ENCODE measurements at places on chromosomes 12 and 14. TPM values are rescaled to one million over a fixed set of nuclear protein-coding genes. Genes with fewer than 3 reads are reported as not detected.

- no peak for DNase-seq
- H3K27me3 ChIP-seq, result no peaks in the 10 kb centered on the region
- peak overlapping the region; percentile 56 for H3K27ac ChIP-seq
Observed at GRCh38 chr14:89317051-89317691, 99.9 kb downstream of the FOXN3 start.

- peaks cover 3% of the 10 kb centered on the region for H3K27me3 ChIP-seq
- no peak overlapping the region for H3K4me3 ChIP-seq
- H3K4me1 ChIP-seq, result no peaks in the 10 kb centered on the region
- no peak for DNase-seq
- no peak overlapping the region for H3K27ac ChIP-seq
Observed at GRCh38 chr12:31210541-31210940, 115.4 kb downstream of the SINHCAF start.

Gene CRIP2
- 0.16 TPM for total RNA-seq

GRCh38 chr14:36485773-36486172 is 34.3 kb downstream of the NKX2-1 start:
- H3K4me1 ChIP-seq, result no peaks in the 10 kb centered on the region
- DNase-seq, result no peak
- H3K36me3 ChIP-seq, result no peaks in the 10 kb centered on the region
- H3K27me3 ChIP-seq, result peaks cover 43% of the 10 kb centered on the region
- no peak overlapping the region for H3K27ac ChIP-seq
- H3K4me3 ChIP-seq, result no peak overlapping the region

GRCh38 chr12:113129664-113130456 is 5.7 kb downstream of the RASAL1 start:
- peaks cover 4% of the 10 kb centered on the region for H3K4me1 ChIP-seq
- H3K27ac ChIP-seq, result no peak overlapping the region
- DNase-seq, result no peak
- H3K27me3 ChIP-seq, result peaks cover 3% of the 10 kb centered on the region
- H3K36me3 ChIP-seq, result no peaks in the 10 kb centered on the region
- H3K4me3 ChIP-seq, result no peak overlapping the region

DNA sequence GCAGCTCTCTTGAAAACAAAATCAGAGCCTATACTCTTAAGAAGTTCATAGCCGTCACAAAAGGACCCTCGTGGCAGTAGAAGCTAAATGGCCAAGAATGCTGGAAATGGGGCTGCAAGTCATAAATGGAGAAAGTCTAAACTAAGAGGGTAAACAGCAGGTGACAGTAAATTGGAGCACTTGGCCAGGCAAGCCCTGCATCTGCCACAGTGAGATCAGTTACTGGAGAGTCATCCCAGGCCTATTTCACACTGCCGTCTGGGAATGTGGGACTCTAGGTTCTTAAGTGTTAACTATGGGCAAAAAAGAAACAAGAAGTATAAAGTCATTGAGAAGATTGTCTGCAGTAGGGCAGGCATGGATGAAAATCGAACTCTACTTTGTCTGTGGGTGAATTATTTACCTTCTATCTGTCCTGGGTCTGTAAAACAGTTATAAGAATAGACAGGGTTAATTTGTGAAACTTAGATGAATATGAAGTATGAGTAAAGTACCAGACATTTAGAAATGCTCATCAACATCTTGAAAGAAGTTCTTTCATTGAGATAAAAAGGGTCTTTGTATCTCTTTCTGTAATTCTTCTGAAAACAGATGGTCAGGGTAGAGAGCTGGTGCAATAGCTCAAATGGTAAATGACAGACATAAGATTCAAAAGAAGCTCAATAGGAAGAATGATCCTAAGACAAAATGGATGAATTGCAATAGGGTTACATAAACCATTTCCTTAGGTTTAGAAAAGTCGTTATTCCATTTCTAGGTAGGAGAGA is 792.5 kb downstream of the DIO2 start:
- no peaks in the 10 kb centered on the region for H3K27me3 ChIP-seq
- H3K27ac ChIP-seq, result no peak overlapping the region
- DNase-seq, result no peak

Gene FGF23
- total RNA-seq, result not detected

GRCh38 chr12:32902287-32902997 is 5.9 kb upstream of the PKP2 start:
- peaks cover 48% of the 10 kb centered on the region for H3K27me3 ChIP-seq
- H3K36me3 ChIP-seq, result no peaks in the 10 kb centered on the region
- H3K4me1 ChIP-seq, result no peaks in the 10 kb centered on the region
- no peak for DNase-seq
- H3K4me3 ChIP-seq, result no peak overlapping the region

DNA sequence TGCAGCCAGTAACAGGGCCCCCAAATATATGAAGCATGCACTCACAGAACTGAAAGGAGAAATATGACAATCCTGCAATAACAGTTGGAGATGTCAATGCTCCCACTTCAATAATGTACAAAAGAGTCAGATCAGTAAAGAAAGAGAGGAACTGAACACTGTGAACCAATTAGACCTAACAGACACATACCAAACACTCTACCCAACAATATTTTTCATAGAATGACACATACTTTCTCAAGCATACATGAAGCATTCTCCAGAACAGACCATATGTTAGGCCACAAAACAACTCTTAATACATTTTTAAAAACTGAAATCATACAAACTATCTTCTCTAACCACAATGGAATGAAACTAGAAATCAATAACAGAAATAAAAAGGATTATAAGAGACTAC is 80.2 kb downstream of the ELK3 start:
- H3K36me3 ChIP-seq, result peaks cover 51% of the 10 kb centered on the region
- peak overlapping the region; percentile 57 for H3K27ac ChIP-seq
- H3K4me1 ChIP-seq, result peaks cover 20% of the 10 kb centered on the region
- H3K4me3 ChIP-seq, result no peak overlapping the region
- no peaks in the 10 kb centered on the region for H3K27me3 ChIP-seq

Gene GPR84
- 0.62 TPM for total RNA-seq

- peaks cover 56% of the 10 kb centered on the region for H3K4me1 ChIP-seq
- H3K27ac ChIP-seq, result no peak overlapping the region
- peak overlapping the region; percentile 89 for H3K4me3 ChIP-seq
- DNase-seq, result no peak
- H3K36me3 ChIP-seq, result peaks cover 30% of the 10 kb centered on the region
- peaks cover 34% of the 10 kb centered on the region for H3K27me3 ChIP-seq
Observed at GRCh38 chr12:89348894-89349699, 3.2 kb downstream of the DUSP6 start.

DNA sequence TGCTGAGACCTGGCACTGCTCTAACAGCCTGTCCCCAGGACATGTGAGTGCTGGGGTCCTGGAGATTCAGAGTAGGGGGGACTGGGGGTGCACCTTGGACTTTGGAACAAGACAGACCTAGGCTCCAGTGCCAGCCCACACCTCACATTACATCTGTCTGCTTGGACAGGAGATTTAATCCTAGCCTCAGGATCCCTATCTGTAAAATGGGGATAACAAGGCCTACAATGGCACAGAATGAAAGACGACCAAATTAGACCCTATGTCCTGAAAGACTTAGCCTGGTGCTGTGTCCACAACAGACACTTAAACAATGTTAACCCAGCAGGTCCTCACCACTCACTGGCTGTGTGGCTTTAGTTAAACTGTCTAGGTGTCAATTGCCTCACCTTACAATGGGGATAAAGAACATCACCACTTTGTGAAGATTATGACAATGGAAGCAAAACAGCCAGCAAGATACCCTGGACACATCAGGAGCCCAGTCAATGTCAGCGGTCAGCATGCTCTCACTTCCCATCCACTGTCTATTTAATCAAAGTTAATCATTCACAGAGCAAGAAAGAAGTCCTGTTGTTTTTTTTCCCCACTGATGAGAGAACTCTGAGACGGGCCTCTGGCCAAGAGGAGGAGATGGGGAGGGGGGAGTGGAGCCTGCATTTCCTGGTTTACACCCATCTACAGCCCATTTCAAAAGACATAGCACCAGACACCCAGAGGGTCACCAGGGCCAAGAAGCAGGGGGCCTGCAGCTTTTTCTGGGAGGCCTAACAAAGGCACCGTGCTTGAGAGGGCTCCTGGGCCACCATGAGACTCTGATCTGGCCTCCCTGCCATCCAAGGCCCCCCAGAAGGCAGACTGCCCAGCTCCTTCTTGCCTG is 40.6 kb downstream of the ACTN1 start:
- H3K4me3 ChIP-seq, result peak overlapping the region; percentile 22
- peaks cover 89% of the 10 kb centered on the region for H3K4me1 ChIP-seq
- H3K27me3 ChIP-seq, result no peaks in the 10 kb centered on the region
- peaks cover 11% of the 10 kb centered on the region for H3K36me3 ChIP-seq

Data from activated naive CD8-positive, alpha-beta T cell treated with anti-CD3 and anti-CD28 coated beads for 36 hours (primary cell).